Right hindlimb (tissue), 1 donor: ENCODE measurements at places on chromosomes 1 and 21.

GRCh38 chr21:17607684-17608083 lies 5.0 kb downstream of the BTG3 start:
- no peak for DNase-seq

DNA sequence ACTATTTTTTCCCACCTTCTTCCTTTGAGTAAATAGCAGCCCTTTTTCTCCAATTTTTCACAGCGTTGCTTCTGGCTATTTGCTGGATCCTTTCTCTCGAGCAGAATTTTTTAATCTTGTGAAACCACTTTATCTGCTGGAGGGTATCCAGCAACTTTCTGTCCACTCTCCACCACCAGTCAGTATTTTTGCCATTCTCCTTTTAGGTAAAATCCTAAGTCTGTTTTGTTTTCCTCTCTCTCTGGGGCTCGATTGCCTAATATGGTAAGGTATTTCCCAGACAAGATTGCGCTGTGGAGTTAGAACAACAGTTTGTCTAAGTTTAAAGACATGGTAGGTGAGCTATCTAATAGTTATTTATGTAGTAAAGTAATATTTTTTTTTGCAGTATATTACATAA lies 156.9 kb downstream of the PPP1R12B start:
- no peak for DNase-seq

- peak; percentile 62 for DNase-seq
Observed at GRCh38 chr1:66335859-66336640, 197.9 kb upstream of the SGIP1 start.

DNA sequence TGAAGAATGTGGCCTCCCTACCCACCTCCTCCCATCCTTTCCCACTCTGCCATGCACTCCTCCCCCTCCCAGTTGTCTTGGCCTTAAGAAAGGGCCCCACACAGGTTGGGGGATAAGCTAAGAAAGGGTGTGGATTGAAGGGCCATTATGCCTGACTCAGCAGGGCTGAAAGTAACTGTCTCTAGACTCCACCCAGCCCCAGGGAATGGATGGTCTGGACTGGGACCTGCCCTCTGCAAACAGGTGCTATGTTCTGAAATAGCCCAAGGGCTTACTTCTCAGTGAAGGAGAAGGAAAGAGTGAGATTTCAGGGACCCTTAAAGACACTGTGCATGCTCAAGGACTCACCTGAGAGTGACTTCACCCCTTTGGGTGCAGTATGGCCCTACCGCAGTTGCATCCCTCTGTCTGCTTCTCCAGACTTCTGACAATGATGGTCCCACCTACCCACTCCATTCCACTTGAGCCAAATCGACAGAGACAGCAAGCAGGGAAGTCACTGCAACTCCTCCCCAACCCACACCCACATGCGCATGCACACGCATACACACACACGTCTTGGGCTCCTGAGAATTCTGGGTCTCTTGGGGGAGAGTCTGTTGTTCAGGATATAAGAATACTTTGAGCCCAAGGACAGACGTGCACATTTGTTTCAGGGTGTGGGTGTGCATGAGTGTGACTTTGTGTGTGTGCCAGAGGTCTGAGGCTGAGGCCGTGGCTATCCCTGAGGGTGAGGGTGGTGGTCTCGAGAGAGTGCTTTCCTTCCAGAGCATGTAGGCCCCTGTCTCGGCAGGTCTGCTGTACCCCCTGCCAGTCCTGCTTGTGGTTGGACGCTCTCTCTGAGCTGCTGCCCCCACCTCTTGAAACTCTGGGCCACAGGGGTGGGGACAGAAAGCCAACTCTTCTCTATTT lies 231.9 kb downstream of the PTPRU start:
- DNase-seq, result no peak

GRCh38 chr21:14453339-14454015 lies 70.5 kb upstream of the HSPA13 start:
- DNase-seq, result no peak

GRCh38 chr1:162893612-162893908 lies 32.6 kb upstream of the CCDC190 start:
- DNase-seq, result no peak

GRCh38 chr1:110426854-110427253 lies 19.4 kb upstream of the LAMTOR5 start:
- DNase-seq, result no peak

- DNase-seq, result no peak
Observed at GRCh38 chr21:45699251-45699942, 55.9 kb downstream of the PCBP3 start.

DNA sequence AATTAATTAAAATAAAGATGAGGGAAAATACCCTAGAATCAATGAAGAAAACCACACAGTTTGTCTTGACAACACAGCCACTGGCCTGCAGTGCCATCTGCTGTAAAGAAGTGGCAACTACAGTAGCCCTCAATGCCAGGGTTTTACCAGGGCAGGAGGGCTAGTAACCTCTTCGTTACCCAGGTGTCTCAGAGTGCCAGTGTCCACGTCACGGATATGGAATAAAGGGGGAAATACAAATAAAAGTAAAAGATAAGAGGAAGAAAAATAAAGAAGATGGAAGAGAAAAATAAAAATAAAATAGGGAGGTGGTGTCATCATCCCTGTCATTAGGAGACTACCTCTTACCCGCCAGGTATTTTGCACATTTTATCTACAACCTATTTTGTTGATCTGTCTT lies 14.2 kb upstream of the SLC44A3 start:
- peak; percentile 62 for DNase-seq
